ENCODE measurements at places on chromosomes 1 and 21.

- no peak for DNase-seq
Observed at GRCh38 chr1:164638492-164639202, 79.7 kb downstream of the PBX1 start.

- DNase-seq = no peak
Observed at GRCh38 chr1:227214207-227214606, 104.1 kb downstream of the CDC42BPA start.

GRCh38 chr21:15210235-15210678 lies 145.5 kb upstream of the NRIP1 start:
- DNase-seq = peak; percentile 27

DNA sequence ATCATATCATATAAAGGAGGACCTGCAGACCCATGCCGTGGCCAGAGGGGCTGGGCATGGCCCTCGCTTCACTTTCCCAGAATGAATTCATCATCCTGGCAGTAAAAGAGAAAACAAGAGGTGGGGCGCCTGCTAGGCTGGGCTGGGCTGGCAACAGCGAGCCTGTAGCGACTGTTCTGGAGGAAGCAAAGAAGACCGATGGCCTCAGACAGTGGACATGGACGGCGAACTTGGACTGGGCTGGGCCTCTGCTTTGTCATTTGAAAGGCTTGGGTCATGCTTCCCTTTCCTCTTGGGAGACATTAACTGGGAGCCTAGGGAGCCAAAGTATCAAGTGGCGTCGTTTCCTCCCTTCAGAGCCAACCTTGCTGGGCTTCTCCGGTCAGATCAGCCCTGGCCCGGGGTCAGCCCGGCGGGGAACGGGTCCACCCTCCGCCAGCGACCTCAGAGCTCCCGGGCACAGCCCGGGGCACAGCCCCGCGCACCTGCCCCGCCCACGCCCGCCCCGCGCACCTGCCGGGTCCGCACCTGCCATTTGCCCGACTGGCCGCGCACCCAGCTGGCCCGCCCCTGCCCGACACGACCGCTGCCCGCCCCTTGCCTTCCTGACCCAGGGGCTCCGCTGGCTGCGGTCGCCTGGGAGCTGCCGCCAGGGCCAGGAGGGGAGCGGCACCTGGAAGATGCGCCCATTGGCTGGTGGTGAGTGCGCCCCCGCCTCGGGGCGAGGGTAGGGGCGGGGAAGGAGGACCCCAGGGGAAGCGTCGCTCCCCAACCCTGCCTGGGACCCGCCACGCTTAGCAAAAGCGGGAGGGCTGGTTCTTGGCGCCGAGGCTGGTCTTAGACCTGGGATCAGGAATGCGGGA lies at the start of gene FAM3B:
TSS of gene FAM3B (plus strand) at position 602 of the 863 bp plus-strand sequence. CDS start at position 681, 79 bp downstream.
- no peak for DNase-seq

- peak; percentile 16 for DNase-seq
Observed at GRCh38 chr1:190376044-190376443, 101.6 kb downstream of the BRINP3 start.

- no peak for DNase-seq
Observed at GRCh38 chr1:192861860-192862259, 53.0 kb downstream of the RGS2 start.

All from choroid plexus epithelial cell (primary cell).